Cardiac septum (tissue), 1 donor: ENCODE measurements at places on chromosomes 12 and 14.

GRCh38 chr12:6631549-6631961, 4.2 kb downstream of the LPAR5 start:
- no peak for DNase-seq

- no peak for DNase-seq
Observed at GRCh38 chr14:84804895-84805294, 725.0 kb upstream of the FLRT2 start.

GRCh38 chr12:123533672-123534643, at the start of gene RILPL1:
Gene RILPL1, minus strand, starts transcription at chr12:123533719. Its CDS starts 237 bp downstream, at chr12:123533482.
- DNase-seq = peak; percentile 83

DNA sequence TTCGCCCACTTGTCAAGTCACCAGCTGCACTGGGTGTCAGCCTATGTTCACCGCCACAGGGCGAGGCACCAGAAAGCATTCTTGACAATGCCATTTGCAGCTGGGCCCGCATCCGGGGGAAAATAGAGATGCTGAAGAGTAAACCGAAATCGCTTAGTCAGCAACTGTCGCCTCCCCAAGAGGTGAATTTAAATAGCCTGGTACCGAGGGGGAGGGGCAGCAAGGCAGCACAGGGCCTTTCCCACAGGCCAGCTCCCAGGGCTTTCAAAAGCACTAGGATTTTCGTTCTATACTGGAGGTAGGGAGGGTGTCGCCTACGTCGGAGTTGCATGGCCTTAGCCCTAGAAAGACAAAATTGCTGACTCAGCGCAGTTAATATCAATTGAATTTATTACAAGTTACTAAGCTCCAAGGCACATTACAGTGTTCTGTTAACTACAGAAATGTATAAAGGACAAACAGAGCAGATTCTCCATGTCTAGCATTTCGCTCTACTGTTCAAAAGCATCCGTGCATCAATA, 4.3 kb downstream of the IRF2BPL start:
- no peak for DNase-seq

GRCh38 chr14:45651890-45652289, 398.9 kb upstream of the MIS18BP1 start:
- no peak for DNase-seq

GRCh38 chr12:66539431-66539830, 139.4 kb downstream of the GRIP1 start:
- no peak for DNase-seq

- no peak for DNase-seq
Observed at GRCh38 chr12:121334513-121335343, 17.5 kb downstream of the ANAPC5 start.

DNA sequence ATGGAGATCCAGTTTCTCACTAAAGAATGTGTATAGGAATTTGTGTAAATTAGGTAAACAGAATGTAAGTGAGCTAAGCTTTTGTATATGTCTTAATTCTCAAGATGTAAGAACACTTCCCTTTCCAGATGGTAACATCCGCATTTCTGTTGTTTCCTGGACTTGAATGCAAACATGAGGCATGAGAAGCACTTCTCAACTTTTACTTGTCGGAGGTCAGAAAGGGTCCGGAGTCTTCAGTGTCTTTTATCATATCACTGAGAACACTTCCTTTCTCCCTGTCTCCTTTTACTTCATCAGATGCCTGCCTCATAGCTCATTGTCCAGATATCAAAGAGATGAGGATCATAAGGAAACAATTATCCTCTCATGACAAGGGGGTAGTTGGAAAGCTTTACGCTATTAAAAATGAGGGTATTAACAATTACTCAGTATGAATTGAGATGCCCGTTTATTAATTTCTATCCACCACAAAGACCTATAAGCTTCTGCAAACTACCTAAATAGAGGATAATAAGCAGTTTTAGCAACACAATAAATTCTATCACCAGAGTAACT, 214.1 kb upstream of the FLRT2 start:
- DNase-seq = no peak

DNA sequence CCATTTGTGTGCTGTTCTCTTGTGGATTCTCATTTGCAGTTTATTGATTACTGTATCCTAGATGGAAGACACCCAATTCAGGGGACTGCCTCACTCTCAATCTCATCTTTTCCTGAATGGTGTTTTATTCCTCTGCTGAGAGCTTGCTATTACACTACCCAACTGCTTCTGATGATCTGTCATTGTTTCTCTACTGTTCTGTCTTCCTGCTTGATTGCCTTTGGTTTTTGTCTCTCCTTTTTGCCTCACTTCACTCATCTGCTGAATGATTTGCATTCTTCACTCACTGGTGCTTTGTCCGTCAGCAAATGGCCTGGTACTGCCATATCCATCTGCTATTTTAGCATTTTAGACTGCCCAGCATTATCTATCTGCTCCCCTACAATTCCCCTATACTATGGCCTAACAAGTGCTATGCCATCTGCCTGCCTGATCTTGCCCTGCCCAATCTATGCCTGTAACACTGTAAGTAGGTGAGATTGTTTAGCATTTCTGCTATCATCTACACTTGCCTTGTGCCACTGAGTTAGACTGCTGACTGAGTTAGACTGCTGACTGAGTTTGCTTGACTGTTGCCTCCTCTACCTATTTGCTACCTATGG, 335.1 kb downstream of the GPHN start:
- DNase-seq = no peak

DNA sequence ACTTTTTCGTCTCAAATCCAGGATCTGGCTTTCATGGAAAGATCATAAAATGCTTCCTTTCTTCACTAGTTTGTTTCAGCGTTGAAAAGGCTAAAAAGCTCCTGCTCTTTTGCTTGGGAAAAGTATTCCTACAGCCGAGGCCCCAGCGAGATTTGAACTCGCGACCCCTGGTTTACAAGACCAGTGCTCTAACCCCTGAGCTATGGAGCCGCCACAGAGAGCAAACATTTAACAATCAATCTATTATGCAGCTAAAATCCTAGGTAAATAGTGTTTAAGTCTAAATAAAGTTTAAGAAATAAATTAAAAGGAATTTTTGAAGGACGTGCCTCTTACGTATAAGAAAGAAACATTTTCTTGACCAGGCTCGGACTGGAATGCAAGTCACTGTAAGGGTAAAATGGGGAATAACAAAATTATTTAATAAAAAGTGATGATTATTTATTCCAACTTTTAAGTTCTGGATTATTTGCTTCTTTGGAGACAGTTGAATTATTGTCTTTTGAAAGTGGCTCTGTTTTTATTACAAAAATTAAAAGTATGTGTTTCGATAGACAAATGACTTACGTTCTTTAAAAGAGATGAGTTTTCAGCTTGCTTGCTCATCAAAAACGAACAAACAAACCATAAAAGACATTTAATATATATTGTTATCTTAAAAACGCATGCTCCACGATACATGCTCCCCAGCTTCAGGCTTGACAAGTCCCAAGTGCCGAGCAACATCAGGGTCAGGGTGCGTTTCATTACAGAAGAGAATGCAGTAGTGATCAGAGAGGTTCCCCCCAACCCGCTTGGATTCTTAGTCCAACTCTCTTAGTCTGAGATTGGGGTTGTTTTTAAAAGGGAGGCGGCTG, 10.2 kb downstream of the OR6S1 start:
- no peak for DNase-seq

GRCh38 chr14:92733007-92733406, 15.4 kb downstream of the LGMN start:
- DNase-seq = no peak

- no peak for DNase-seq
Observed at GRCh38 chr14:94088516-94088915, 7.4 kb downstream of the IFI27L1 start.

DNA sequence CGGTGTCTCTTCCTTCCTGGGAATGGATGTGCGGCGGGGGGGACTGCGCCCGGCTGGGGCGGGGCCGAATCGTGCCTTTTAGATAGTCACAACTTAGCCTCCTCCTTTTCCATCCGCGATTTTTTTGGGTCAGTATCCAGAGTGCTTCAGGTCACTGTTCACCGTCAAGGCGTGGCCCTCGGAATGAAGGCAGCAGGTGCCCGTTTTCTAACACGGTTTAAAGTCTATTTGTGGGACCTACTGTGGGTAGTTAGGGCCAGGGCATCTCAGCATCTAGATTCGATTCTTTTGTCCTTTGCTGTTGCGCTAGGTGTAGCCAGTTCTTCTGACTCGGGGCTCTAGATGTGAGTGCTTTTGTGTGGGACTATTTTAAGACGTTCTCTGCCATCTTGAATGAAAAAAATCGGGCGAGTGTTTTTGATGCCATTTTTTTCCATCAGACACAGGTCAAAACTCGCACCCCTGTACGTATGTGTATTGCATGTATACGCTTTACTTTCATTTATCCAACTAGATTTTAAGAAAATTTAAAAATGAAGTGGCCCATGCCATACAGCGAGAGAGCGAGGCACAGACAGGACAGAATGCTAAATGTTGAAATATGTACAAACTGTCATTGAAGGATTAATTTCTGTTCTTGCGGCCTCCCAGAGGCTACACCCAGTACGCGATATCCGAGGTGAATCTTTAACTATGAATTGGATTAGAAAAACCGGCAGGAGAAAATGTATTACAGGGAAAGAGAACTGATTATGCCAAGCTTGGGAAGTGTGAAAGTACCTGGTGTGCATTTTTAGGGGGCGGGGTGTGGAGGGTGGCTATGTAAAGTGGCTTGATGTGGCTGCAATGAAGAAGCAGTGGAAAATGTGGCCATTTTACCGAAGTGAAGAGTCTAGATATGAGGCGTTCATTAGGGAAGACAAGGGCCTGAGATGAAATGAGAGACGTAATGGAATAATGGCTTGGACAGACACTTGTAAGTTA, 835 bp downstream of the VEZT start:
- DNase-seq = no peak

GRCh38 chr12:40727774-40728483, 35.7 kb downstream of the CNTN1 start:
- no peak for DNase-seq

GRCh38 chr14:89616852-89617341, 199.9 kb upstream of the FOXN3 start:
- no peak for DNase-seq

DNA sequence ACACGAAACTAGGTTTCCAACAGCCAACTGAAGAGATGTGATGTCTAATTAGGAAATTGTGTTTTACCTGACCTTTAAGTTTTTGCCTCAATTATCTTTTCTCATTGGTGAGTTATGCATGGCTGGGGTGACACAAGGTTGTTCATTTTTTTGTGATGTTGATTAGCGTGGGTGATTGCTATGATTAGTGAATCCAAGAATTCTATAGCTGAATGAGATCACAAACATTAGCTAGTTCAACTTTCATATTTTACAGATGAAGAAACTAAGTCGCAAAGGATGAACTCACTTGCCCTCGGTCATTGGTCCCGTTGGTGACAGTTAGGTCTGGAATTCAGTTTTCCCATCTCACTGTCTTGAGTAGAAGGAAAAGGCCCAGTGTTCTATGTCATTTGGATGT, 32.6 kb upstream of the LMNTD1 start:
- no peak for DNase-seq

DNA sequence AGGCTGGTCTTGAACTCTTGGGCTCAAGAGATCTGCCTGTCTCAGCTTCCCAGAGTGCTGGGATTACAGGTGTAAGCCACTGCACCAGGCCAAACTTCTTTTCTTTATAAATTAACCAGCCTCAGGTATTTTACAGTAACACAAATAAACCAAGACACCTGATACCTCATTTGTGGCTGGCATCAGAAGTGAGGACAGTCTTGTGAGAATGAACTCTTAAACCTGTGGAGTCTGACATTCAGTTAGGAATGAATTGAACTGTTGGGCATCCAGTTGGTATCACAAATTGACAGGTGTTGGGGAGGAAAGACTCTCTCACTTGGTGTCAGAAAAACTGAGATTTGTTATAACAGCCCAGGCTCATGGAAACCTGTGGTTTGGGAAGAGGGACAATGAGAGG, 120.5 kb downstream of the DENND5B start:
- DNase-seq = no peak

DNA sequence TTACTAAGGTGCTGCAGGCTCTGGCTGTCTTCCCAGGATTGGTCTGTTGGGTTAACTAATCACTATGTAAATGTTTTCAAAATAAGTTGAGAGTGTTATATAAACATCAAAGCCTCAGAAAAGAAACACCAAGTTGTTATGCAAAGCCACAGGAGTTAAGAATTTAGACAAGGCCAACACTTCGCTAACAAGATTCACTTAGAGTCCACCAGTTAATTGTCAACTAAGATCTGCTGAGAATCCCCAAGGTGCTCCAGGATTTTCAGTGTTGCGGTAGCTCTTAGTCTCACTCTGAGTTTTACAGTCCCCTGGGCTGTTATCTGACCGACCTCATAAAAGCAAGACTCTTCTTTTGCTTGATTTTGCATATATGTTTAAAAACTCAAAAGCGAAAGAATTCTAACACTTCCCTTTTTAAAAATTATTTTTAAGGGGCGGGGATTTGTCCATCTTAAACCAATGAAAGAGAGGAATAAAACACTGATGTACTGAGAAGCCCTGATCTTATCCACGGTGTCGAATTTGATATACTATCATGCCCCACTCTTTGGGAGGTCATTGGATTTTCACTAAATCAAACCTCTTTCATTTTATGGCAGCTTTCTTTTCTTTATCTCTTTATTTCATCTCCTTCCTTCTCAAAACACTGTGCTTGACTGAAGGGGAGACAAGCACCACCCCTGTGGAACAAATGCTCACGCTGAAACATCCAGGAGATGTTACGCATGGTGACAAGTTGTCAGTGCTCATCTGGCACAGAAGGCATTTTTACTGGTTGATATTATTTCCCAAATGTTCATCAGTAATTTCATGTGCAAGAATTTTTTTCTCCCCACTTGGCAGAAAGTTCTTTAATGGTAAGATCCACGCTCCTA, 7.0 kb downstream of the NIN start:
- no peak for DNase-seq

DNA sequence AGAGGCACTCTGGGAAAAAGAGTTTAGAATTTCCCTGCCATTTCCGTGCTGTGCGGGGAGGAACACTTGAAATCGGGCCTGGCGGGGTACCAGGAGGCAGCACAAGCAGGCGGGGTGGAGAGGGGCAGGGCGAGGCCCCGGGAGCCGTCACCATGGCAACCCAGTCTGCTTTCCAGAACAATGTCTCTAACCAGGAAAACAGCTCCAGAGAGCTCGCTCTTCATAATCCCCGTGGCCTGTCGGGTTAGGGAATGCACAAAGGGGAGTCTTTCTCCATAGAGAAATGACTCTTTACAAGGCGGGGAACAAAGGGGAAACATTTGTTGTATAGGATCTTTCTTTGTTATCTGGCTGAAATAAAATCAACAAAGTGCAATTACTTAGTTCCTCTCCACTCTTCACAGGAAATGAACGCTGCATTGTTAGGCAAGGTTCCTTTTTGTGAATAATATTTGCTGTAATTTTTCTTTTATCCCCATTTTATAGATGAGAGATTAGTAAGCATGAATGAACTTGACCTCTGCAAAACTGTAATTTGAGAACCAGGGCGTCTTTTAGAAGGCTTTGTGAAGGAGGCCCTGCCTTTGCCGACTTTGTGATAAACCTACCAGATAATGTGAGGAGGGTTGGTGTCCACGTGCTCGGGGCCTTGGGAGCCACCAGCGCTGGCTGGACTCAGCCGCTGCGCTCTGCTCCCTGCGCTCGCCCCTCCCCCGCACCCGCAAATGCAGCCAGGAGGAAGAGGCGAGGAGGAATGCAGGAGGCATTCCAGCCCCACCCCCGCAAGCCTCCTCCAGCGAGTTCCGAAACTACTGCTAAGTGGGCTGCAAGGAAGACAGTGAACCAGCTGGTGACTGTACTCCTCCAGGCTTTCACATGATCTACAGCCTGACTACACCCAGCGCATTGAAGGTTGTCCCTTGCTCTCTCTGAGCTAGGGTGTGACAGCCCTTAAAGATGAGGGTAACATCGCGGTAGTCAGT, 105.2 kb upstream of the ATF7IP start:
- peak; percentile 95 for DNase-seq
